Stimulated activated CD8-positive, alpha-beta memory T cell treated with anti-CD3 and anti-CD28 coated beads, Interleukin-4, amount 100 ng/mL, for 1 hour (primary cell): ENCODE measurements at places on chromosomes 5 and 9.

DNA sequence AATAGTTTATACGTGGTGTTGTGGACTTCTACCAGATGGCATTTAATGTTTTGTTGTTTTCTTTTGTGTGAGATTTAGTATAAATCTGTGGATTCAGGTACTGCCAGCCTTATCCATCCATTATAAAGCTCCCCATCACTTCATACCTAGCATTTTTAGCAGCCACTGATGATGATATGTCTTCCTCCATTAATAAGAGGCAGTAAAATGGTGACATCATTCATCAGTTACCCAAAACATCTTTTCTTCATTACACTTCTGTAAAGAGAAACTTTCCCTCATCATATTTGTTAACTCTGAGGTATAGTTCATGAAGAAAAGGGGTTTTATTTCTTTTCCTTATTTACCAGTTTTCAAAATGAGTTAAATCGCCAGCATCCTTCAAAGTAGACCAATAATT is 19.4 kb downstream of the CHD1 start:
- DNase-seq: no peak

DNA sequence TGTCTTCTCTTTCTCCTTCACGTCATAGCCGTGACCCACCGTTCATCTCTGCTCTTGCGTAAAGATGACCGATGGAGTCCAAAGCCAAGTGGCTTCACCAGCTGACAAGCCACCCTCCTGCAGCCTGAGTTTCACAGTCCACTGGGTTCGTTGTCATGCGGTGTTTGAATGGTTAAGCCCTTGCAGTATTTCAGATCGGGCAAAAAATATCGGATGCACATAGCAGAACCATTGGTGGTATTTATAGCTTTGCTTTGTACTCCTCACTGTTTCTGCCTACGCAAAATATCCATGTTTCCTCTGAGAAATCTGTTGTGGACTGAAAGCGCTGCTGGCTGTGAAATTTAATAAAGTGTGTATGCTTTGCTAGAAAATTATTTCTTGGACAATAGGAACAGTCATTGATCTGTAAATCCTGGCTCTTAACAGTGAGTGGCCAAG is 34.5 kb upstream of the NCS1 start:
- DNase-seq: no peak

DNA sequence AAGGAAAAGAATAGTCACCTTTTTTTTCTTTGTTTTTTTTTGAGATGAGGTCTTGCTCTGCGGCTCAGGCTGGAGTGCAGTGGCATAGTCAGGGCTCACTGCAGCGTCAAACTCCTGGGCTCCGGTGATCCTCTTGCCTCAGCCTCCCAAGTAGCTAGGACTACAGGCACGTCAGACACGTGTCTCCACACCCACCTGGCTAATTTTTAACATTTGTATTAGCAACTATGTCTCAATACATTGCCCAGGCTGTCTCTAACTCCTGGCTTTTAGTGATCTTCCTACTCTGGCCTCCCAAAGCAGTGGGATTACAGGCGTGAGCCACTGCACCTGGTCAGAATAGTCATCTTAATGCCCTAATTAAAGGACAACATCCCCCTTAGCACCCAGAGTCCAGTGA is 54.4 kb upstream of the CTSL start:
- DNase-seq: no peak

DNA sequence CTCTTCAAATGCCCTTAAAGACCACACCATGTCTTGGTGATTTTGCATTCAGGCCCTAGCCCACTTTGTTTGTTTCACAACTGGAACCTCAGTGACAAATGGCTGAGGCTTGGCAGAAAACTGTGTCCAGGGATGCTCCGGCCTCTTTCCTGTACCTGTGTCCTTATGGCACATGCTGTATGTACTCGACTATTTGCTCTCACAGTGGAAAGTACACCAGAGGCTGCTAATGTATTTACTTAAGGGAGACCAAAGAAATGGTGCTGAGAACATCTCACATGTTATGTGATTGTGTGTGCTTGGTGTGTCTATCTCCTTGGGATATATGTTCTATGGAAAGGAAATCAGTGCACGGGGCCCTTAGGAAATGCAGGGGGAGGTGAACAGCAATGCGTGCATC is 263.3 kb downstream of the GADD45G start:
- no peak for DNase-seq

DNA sequence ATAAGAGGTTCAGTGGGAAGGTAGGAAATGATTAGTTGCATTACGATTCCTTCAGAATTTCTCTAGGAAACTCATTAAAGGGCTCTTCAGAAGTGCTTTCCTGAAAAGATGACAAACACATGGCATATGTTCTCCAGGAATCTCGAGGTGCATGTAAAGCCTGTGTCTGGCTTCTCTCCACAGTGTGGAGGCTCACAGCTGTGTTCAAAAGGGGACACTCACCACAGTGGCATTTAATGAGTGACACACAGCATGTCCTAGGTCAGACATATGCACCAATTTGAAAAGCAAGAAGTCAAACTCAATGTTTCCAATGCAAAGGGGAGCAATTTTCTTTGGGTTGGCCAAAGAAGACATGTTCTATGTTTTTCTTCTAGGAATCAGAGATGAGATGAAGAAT is 976.9 kb downstream of the MAT2B start:
- DNase-seq: no peak
